ENCODE measurements at places on chromosomes 6 and 20.

- DNase-seq = no peak
Measured at GRCh38 chr20:19738951-19739350, 19.1 kb upstream of the RIN2 start.

DNA sequence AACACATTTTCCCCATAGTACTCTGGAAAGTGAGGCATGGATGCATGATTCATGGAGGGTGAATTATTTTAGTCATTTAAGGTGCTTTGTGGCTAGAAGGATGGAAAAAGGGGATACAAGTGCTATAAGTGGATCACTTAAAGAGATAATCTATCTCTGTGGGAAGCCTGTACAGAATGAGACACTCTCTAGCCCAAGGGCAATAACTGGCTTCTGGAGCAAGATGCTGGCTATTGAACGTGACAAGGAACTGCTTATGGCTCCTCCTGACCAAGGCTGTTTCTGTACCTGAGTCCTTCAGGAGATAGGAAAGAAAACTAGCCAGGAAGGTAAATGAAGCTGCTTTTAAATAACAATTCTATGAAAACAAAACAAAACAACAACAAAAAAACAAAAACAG, 590.7 kb downstream of the EYS start:
- DNase-seq = no peak

- peak; percentile 68 for DNase-seq
Measured at GRCh38 chr6:107657755-107658461, 166.2 kb downstream of the SCML4 start.

GRCh38 chr6:37376078-37376743, 22.4 kb downstream of the RNF8 start:
- no peak for DNase-seq

- DNase-seq = no peak
Measured at GRCh38 chr20:8057871-8058270, 38.3 kb upstream of the TMX4 start.

DNA sequence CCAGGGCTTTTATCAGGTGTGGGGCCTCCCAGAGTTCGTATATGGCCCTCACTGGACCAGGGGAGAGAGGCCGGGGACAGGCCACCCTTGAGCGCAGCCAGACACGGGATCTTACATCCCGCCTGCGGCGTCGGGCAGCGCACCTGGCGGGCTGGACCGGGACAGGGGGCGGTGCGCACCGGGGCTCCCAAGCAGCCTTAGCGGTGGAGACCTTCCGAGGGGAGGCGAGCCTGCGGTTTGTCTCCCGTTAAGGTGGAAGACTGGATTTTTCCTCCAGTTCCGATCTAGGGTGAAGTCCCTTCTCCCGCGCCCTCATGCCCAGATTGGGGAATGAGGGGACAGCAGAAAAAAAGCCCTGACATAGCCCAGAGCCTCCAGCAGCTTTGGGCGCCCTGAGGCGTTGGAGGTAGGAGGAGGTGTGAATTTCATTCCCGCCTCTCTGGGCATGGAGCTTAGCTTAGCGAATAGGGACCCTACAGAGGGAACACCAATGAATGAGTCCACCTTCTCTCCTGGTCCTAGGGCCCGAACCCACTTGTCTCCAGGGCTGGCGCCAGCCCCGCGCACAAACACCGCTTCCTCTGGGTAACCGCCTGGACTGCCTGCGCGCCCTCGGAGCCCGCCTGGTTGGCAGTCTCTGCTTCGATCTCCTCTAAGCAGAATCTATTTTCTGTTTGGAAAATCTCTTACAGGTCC, 6.7 kb upstream of the LAMP5 start:
- no peak for DNase-seq

GRCh38 chr6:31114541-31114878, at the start of gene PSORS1C1:
PSORS1C1 (plus strand) TSS chr6:31114800; CDS start chr6:31129633, 14,833 bp downstream.
- no peak for DNase-seq

GRCh38 chr20:2742934-2743559, 50.5 kb downstream of the EBF4 start:
- peak; percentile 85 for DNase-seq

GRCh38 chr20:5888041-5888440, 62.3 kb downstream of the TRMT6 start:
- no peak for DNase-seq

- no peak for DNase-seq
Measured at GRCh38 chr6:116266803-116267202, 12.9 kb downstream of the TSPYL1 start.

DNA sequence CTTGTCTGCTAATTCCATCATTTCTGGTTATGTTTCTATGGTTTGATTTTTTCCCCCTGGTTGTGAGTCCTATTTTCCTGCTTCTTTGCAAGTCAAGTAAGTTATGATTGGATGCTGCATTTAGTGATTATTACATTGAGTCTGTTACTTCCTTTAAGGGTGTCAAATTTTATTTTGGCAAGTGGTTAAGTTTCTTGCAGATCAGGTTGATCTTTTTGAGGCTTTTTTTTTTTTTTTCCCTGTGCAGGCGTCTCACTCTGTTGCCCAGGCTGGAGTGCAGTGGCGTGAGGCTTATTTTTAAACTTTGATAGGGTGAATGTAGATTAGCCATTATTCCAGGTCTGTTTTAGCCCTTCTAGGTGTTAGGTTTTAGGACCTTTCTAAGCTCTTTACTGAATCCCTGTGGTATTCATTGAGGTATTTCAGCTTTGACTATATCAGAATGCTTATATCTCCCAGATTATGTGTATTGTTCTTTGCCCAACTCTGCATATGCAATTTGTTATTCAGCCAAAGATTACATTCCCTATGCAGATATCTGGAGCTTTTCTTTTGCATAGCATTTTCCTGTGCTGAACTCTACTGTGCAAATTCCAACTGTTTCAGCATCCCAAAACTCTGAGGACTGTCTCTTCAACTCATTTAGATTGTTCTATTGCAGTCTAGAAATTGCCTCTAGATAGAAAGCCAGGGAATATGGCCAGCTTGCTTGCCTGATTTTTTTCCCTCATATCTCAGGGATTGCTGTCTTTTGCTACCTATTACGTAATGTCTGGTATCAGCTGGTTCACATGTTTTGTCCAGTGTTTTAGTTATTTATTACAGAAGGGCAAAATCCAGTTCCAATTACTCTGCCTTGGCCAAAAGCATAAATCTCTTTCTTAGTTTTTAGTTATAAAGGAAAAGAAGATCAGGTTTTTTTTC, 113.3 kb downstream of the AFG1L start:
- no peak for DNase-seq

GRCh38 chr6:153031335-153031955, 28.9 kb upstream of the MTRF1L start:
- DNase-seq = no peak

- peak; percentile 53 for DNase-seq
Measured at GRCh38 chr6:84774157-84774984, 10.0 kb upstream of the TBX18 start.

DNA sequence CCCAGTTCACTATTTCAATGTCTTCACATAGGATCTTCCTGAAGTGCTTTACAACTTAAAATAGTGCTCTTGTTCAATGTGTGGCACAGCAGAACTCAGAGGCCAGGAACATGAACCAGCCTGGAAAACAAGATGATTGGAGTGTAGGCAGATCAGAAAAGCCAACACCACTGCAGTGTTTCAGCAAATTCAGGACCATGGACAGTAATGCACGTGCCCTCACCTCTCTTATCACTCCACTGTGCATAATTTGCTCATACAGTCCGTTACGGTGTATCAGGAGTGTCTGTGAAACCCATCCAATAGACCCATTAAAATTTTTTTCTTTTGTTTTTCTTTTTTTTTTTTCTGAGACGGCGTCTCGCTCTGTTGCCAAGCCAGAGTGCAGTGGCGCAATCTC, 27.6 kb upstream of the HACE1 start:
- DNase-seq = no peak

GRCh38 chr6:4374216-4374615, 238.8 kb upstream of the ECI2 start:
- DNase-seq = no peak

- DNase-seq = peak; percentile 25
Measured at GRCh38 chr6:117677553-117678141, 2.4 kb downstream of the NUS1 start.

- peak; percentile 73 for DNase-seq
Measured at GRCh38 chr20:330233-331149, 5.1 kb downstream of the SOX12 start.

DNA sequence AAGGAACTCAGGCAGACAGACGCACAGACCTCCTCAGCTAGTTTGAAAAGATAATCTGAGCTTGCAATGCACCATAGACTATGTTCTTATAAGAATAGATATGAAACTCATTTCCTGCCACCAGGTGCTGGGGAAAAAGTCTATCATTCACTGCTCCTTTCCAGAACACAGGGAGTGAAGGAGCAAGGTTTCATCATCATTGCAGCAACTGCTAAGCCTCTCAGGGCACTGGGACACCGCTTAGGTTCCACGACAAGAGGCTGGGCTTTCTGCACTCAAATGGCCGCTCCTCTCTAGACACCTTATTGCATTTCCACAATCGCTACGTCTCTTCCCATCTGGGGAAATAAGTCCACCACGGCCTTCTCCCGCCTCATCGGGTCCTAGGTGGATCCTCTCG, 418.5 kb upstream of the JARID2 start:
- no peak for DNase-seq

GRCh38 chr6:6131492-6132109, 124.9 kb upstream of the NRN1 start:
- DNase-seq = no peak

- no peak for DNase-seq
Measured at GRCh38 chr20:17651760-17652388, 30.2 kb downstream of the RRBP1 start.

- DNase-seq = peak; percentile 80
Measured at GRCh38 chr6:29926413-29927274, 15.7 kb upstream of the HLA-A start.

GRCh38 chr6:133743621-133744020, 145.3 kb upstream of the TCF21 start:
- DNase-seq = no peak

DNA sequence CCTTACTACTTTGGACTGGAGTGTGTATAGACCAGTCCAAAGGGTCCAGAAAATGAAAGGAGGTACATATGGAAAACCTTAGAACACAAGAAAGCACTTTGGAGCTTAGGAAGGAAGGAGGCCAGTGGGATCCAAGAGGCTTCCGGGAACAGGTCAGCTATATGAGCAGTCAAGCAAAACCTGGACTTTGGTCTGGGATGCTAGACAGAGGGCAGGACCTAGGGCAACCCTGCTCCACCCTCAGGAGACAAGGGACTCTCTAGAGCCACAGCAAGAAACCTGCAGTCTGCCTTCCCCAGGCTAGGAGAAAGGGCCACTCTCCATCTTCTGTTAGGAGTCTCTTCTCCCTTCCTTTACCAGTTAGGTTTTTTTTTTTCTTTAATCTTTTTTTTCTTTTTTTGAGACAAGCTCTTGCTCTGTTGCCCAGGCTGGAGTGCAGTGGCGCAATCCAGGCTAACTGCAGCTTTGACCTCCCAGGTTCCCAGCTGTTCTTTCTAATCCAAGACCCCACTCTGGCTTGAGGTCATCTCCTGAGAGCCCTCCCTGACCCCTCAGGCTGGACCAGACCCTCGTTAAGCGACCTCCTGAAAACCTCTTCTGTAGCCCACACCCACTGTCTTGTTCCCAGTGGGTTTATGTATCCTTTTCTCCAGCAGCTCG, 4.6 kb downstream of the KCNK5 start:
- no peak for DNase-seq

GRCh38 chr20:37833221-37833896, 69.6 kb upstream of the VSTM2L start:
- DNase-seq = no peak

- DNase-seq = no peak
Measured at GRCh38 chr6:152993431-152993830, 9.1 kb downstream of the MTRF1L start.

- no peak for DNase-seq
Measured at GRCh38 chr20:53872561-53873229, 197.7 kb downstream of the BCAS1 start.

DNA sequence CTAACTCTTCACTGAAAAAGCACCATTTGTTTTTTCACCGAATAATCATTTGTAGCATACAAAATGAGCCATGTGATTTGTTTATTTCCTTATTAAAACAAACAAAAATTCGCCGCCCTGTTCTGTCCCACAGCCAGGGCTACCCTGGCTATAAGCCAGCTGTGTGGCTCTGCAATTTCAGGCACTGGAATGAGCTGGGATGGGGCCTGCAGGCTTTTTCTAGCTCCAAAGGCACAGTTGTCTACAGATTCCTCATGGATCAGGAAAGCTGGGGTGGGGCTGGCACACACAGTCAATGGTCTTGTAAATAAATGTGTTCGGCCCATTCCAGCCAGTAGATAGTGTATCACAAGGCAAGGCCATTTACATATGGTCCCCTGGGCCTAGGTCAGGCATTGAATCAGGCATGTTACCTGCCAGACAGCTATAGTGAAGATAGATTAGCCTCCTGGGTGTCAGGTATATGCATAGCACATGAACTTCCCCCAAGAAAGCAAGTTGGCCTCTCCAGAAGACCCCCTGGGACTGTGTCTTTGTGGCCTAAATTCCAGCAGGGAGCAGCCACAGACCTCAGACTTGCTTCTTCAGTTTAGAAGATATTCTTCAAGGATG, 608.9 kb downstream of the MAFB start:
- no peak for DNase-seq

- DNase-seq = no peak
Measured at GRCh38 chr20:41456351-41456750, 89.7 kb upstream of the EMILIN3 start.

GRCh38 chr6:84524636-84525035, 239.8 kb downstream of the TBX18 start:
- no peak for DNase-seq

DNA sequence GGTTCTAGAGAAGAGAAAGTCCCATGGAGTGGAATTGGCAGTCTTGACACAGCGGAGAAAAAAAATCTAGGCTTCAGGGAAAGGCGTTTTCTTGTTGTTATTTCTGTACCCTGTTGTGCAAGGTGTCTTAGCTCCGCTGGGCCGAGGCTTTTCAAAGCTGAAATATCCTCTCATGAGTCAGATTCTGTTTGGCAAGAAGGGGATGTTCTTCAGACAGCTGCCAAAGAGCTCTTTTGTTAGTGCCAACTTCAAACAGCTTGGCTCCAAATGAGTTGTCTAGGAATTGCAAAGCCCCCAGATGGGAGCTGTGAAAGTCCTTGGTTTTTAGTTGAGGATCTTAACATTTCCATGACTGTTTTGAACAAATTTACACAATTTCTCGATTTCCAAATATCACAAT, 45.6 kb downstream of the LRRN4 start:
- no peak for DNase-seq

DNA sequence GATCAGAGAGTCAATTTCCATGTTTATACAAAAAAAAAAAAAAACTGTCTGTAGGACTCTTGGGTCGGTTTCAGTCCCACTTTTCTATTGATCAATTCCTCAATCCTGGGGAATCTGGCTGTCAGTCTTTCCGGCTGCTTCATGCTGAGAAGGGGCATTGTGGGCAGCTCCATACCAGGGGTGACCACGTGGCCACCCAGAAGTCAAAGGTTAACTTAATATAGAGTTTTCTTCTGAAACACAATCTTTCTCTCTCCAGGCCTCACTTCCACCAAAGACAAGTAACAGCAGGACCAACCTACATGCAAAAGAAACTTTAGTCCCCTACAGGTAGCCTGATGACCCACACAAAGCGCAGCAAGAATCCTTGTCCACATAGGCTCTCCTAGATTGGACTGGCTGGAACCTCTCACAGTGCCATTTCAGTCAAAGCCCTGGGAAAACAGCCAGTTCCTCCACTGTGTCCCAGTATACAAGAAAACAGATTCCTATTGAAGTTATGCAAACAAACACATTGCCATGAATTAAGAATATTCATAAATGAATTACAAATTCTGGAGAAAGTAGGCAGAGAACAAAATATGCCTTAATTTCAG, 18.5 kb upstream of the SERPINB9 start:
- DNase-seq = peak; percentile 4
